ENCODE measurements at places on chromosomes 1 and 21.
A peak's percentile ranks its signal among the peaks of the same experiment; 100 is the strongest.

DNA sequence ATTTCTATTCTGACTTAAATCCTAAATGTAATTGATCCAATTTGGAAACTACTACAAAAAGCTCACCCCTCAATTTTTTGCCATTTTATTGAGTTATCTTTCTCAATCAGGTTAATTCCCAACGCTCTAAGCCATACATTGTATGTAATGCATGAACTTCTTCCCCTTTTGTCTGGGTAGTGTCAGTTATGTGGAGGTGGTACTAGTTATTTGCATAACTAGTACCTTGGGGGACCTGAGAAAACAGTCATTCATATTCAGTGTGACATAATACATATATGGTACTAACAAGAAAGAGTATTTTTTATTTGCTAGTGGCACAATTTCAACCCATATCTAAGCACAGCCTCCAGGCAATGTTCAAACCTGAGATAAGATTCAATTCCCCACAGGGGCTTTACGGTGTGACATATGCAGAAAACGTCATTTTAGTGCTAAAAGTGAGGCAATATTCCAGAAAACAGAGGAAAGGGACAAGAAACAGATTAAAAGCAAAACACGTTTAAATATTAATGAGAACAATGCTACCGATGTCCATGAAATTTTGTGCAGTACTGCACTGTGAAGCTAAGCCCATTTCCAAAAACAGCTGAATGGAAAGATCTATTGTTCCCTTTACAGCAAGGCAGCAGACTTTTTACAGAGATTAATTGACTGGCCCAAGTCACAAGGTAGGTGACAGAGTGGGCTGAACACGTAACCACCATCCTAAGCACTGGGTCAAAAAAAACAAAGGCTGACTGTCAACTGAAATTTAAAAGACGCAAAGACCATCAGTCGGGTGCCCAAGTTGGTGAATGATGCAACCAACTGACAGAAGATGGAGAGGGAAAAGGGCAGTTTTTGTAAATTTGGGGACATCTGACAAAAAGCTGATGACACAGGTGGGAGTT is 1.4 kb downstream of the HLCS start:
- DNase-seq: no peak

DNA sequence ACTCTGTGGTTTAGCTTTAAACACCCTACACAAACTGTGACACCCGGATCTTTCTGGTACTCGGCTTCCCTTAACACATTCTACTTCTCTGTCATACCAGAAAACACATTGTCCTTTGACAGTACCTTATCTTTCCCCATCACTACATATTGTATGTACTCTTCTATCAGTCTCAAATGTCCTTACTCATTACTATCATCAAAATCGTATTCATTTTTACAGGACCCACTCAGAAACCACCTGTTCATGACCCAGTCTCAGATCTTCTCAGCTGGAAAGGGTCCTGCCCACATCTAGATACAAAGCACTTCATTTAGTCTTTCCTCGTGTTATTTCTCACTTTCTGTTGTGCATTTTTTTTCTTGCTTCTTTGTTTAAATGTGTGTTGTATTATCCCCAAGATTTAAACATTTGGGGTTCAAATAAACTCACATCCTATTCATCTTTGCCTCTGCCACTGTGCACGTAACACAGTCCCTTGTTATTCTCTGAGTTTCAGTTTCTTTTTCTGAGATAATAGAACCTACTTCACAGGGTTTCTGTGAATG is 27.7 kb downstream of the CD34 start:
- no peak for DNase-seq

DNA sequence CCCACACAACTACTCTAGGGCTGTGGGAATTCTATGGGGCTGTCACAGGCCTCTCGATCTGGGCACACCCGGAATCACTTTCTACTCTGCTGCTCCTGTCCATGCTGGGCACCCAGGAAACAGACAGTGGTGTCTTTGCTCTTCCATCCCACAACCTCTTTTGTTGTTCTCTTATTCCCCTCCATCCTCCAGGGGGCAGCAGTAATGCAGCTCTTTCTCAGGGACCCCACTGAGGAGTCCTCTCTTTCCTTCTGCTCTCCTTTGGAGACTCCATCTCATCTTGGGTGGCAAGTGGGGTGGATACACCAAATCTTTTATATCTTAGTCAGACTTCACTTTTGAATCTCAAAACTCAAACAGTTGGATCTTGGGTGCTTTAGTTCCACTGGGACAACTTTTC is 206.3 kb downstream of the HS2ST1 start:
- peak; percentile 24 for DNase-seq

DNA sequence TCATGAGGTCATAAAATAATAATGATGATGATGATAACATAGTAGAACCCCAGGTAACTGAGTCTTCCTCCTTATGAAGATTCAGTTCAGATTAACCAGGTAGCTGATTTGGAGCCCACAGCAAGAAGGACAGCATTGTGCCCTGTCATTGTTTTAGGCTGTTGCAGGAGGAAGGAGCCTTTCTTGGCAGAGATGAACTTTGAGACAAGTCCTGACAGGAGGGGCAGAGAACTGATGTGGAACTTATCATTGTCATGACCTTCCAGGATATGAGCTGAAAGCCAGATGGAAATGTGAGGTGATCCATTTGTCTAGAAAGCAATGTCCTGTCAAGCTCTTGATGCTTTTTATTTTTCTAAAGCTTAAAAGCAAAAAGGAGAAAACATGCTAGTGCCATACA is 132.6 kb upstream of the COA6 start:
- DNase-seq: no peak

DNA sequence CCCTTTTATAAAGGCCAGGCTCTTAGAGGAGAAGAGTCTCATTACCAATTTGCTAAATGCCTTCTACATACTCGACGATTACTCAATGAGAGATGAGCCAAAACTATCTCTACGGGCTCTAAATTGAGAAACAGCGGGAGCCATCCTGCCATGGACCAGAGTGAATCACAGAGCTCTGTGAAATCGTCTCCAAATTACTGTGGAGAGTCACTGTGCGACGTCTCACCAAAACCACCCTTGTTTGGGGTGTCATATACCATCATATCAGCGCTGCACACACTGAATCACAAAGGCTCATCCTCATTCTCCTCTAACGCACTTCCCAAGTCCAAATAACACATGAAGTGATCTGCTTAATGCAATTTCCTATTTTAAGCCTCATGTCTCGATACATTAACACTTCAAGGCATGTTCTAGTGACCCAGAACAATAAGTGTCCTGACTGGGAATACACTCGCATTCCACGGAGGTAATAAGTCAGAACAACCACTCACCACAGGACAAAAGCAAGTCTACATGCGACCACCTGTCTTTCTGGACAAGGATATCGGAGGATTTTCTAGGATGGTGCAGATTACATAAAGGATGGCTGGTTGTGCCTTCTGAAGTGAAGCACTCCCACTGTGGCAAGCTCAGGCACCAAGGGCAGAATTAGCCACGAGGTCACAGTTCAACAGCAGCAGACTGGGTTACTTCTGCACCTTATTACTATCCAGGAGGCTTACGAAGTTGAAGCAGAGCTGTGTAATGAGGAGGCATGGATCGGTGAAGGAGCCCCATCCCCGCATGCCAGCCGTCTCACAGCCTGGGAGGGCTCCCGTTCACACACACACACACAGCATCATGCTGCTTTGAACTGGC is 44.3 kb downstream of the NID1 start:
- DNase-seq: peak; percentile 54

DNA sequence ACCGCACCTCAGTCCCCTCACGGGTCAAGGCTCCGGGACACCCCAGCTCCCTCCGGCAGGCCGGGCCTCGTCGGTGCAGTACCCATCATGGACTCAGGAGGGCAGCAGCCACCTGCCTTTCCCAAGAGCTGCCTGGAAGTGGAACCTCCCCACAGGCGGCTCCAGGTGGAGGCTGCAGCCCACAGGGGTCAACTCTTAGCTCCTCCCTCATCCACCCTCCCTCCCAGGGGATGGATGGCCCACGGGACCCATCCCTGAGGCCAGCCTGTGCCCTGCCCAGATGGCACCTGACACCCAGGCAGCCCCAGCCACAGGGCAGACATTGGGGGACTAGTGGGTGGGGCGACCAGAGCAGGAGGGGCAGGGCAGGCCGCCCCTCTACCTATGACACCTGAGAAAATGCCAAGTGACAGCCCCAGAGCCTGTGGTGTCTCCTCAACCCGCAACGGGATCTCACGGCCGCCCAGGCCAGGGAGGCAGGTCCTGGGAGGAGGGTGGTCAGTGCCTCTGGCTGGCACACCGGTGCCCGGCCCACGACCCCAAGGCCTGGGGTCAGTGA is 1.2 kb upstream of the ARHGEF16 start:
- DNase-seq: peak; percentile 68

- DNase-seq: no peak
Measured at GRCh38 chr1:104929280-104929679, 1179.6 kb downstream of the AMY1C start.

- no peak for DNase-seq
Measured at GRCh38 chr21:15192243-15192642, 127.4 kb upstream of the NRIP1 start.

GRCh38 chr1:175600721-175601440 is 142.5 kb downstream of the TNR start:
- no peak for DNase-seq

- DNase-seq: no peak
Measured at GRCh38 chr1:153831026-153831425, 55.8 kb downstream of the SLC27A3 start.

DNA sequence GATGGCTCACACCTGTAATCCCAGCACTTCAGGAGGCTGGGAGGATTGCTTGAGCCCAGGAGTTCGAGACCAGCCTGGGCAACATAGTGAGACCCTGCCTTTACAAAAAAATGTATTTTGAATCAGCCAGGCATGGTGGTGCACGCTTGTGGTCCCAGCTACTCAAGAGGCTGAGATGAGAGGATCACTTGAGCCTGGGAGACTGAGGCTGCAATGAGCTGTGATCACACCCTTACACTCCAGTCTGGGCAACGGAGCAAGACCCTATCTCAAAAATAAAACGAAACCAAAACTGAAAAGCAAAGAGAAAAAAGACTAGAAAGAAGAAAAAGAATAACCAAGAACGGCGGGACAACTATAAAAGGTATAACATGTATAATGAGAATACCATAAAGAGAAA is 15.4 kb upstream of the WNT2B start:
- DNase-seq: no peak

GRCh38 chr1:116711263-116711840 is 42.9 kb upstream of the CD2 start:
- DNase-seq: no peak

DNA sequence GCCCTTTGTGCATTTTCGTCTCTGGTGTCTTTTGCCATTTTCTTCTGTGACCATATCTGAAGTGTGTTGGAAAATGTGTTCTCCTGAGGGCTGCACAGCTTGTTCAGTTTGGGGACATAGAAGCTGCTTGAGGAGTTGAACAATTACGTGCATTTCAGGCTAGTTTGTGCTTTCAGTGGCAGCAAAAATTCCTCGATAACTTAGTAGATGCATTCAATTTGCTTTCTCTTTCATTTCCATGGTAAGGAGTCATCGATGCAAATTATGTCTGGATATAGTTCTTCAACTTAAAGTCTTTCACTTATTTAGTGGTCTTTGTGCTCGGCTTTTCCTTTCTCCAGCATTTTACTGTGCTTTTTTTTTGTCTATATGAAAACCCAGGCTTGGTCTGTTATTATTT is 441.5 kb downstream of the PLA2G4A start:
- DNase-seq: no peak

- no peak for DNase-seq
Measured at GRCh38 chr1:221712198-221712684, 29.6 kb downstream of the DUSP10 start.

GRCh38 chr1:106975944-106976343 is 80.5 kb upstream of the PRMT6 start:
- DNase-seq: peak; percentile 14

- no peak for DNase-seq
Measured at GRCh38 chr1:10664251-10664650, 132.2 kb downstream of the CASZ1 start.

DNA sequence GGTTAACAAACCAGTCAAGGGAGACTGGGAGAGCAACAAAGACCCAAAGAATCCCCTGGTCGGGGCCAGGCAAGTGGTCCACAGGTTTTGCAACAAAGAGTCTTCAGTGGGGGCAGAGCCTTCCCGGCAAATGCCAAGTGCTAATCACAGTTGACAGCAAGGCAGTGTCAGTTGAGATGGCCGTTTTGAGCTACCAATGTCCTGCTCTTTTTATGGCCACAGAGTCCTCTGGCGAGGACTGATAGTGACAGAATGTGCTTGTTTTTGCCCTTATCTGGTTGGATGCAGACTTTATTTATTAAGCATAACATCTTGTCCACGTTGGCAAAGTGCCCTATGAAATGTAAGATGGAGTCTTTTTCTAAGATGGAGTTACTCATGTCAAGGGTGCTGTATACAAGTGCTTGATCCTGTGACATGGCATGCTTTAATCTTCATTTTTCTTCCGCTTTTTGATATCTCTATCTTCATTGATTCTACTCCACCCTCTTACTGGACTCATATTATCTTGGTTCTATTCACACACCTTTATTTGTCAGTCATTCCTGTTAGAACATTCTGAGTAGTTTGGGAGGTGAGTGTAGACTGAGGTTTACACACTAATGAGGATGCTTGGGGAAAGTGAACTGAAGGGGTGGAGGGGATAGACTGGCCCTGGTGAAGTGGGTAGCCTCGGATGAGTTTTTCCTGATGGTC is 51.8 kb downstream of the KCNK1 start:
- DNase-seq: no peak

DNA sequence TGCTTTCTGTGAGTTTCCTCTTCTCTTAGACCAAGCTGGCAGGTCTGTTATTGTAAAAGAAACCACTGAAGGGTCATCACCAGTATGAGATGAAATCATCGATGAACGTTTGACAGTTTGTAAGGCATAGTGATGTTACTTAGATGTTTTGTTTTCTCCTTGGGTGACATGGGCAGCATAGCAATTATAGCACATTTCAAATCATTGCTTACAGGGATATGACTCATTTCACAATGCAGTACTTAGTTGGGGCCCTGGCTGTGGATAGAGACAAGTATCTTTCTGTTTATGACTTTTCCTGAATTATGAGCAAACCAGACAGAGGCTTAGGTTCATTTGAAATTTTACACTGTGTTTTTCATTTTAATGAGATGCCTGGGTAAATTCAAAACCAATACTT is 313.0 kb downstream of the RWDD3 start:
- no peak for DNase-seq

- no peak for DNase-seq
Measured at GRCh38 chr1:24866211-24867083, 63.6 kb downstream of the RUNX3 start.

DNA sequence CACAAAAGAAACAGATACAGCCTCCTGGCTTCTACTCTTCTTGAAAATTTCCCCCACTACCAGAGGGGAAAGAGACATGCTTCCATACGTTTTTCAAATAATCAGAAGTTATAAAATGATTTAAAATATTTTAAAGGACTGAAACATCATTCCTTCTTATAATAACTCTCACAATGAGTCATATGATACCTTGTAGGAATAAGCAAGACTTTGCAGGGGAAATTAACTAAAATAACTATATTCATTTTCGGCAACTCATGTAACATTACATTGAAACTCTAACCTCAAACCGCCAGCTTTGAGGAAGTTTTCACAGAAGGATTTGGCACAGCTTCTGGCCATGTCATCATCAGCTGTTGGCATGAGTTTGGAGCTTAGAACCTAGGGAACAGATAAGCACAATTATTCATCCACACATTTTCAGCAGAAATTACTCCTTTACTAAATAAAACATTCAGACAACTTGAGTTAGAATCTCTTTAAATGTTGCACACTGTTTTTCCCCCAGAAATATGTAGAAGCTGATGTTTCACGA is 85.9 kb downstream of the USP24 start:
- DNase-seq: peak; percentile 24

Data from ACHN (cell line).